ENCODE measurements at places on chromosomes 16 and 17.

GRCh38 chr17:74316220-74316619 is 9.8 kb upstream of the KIF19 start:
- DNase-seq: no peak

DNA sequence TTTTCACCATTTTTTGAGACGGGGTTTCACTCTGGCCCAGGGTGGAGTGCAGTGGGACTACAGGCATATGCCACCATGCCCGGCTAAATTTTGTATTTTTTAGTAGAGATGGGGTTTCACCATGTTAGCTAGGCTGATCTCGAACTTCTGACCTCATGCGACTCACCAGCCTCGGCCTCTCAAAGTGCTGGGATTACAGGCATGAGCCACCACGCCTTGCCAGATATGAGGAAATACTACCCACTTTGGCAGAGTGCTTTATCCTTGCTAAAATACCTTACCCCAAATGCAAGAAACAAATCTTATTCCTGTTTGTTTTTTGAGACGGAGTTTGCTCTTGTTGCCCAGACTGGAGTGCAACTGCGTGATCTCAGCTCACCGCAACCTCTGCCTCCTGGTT is 62.9 kb upstream of the MGAT5B start:
- no peak for DNase-seq

DNA sequence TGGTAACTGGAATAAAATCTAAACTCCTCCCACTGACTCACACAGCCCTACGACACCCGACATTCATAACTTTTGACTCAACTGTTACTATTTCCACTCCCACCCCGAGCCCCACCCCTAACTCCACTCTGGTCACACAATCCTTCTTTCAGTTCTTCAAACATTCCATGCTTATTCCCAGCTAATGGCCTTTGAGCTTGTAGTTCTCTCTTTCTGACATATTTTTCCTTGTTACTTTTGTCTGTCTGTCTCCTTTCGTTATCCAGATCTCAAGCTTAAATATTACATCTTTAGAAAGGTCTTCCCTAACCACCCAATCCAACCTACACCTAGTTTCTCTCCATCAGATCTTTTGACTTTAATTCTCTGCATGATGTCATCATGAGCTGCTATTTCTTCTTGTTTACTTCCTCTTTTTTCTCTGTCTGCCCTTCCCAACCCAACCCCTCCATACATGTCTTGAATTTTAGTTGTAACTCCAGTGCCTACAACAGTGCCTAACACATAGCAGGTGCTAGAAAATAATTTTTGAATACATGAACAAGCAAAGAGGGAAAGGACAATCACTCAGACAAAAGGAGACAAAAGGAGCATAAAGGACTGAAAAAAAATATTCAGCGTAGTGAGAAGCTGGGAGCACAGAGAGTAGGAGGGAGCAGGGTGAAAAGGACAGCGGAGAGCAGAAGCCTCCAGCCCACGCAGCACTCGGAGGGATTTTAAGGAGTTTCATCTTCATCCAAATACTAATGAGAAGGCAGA is 65.2 kb upstream of the SMIM36 start:
- DNase-seq: peak; percentile 63

GRCh38 chr16:28858421-28858820 is 5.2 kb upstream of the SH2B1 start:
- peak; percentile 47 for DNase-seq

- no peak for DNase-seq
Measured at GRCh38 chr17:6853764-6854442, 22.4 kb upstream of the TEKT1 start.

GRCh38 chr16:11253009-11253994 is 2.7 kb downstream of the SOCS1 start:
- no peak for DNase-seq

DNA sequence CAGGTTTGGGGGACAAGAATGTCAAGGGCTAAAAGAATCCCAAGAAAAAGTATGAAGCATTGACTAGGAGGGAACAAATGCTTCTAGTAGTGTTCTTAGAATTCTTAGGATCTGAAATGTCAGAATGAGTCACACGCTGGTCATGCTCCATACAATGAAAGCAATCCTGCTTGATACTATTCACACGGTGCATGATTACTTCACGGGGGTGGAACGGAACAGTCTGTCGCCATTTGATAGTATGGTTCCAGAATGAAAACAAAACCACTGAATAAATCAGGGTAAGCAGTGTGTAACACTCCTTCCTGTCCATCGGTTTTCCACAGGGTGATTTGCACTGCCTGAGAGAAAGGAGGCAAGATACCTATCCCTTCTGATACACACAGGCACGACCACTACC is 22.9 kb upstream of the YWHAE start:
- peak; percentile 96 for DNase-seq
